Stimulated activated CD4-positive, alpha-beta T cell treated with anti-CD3 and anti-CD28 coated beads, Interleukin-15, amount 100 ng/mL, for 1 hour (primary cell): ENCODE measurements at places on chromosomes 7 and 10.

DNA sequence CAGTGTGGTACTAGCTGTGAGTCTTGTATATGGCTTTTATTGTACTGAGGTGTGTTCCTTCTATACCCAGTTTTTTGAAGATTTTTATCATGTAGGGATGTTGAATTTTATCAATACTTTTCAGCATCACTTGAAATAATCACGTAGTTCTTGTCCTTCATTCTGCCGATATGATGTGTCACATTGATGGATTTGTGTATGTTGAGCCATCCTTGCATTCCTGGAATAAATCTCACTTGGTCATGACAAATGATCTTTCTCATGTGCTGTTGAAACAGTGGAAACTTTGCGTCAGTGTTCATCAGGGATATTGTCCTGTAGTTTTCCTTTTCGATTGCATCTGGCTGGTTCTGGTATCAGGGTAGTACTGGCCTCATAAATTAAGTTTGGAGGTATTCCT is 7.1 kb upstream of the PRKAR1B start:
- DNase-seq, result no peak

DNA sequence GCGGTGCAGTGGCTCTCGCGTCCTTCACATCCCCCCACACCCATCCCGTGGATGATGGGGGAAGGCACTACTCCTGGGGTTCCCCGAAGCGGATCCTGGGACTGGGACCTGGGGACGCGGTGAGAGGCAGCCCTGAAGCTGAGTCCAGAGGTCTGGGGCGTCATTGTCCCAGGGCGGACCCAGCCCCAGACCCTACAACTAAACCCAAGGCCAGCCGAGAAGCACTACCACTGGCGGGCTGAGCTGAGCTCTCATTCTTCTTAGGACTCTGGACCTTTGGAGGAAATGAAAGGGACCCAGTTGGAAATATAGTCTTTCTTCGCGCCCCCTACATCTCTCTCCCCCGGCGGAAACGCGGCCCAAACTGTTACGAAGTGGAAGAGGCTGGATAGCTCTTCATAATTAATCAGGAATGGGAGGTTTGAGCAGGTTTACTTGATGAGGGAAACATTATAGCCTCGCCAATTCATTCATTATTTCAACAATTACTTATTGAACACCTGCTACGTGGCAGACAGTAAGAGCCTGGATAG is 389 bp upstream of the FBXL15 start:
- no peak for DNase-seq

- no peak for DNase-seq
Observed at GRCh38 chr7:23471106-23471859, 992 bp upstream of the IGF2BP3 start.

DNA sequence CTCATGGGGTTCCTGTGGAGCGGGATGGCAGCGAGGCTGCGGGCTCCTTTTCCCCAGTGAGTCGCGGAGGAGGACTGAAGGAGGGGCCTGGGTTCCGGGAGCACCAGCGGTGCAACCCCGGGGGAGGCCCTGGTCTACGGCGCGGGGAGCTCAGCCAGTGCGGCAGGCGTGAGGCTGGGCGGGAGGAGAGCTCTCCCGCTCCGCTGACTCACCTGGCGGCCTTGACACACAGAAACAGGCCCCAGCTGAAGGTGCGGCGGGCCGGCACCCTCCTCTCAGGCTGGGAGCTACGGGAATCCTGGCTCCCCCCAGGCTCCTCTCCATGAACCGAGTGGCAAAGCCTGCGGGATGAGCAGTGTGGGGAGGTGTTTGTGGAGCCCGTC is 6.8 kb upstream of the NOM1 start:
- DNase-seq, result no peak

GRCh38 chr7:106166651-106167342 is 54.7 kb upstream of the SYPL1 start:
- no peak for DNase-seq

GRCh38 chr7:17903337-17903736 is 37.0 kb downstream of the SNX13 start:
- DNase-seq, result no peak

DNA sequence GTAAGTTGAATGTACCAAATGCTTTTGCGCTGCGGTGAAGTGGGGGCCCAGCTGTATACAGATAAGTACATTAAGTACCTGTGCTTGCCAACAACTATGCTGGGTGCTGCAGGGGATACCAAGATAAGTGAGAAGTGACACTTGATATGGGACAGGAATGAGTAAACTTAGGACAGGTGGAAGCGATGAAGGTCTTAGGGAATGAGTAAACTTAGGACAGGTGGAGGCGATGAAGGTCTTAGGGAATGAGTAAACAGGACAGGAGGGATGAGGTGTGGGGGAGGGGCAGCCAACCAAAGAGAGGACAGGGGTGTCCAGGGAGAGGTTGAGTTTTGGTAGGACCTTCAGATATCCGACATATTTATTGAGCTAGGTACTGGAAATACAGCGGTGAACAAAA is 1.4 kb downstream of the MDH2 start:
- DNase-seq, result no peak

DNA sequence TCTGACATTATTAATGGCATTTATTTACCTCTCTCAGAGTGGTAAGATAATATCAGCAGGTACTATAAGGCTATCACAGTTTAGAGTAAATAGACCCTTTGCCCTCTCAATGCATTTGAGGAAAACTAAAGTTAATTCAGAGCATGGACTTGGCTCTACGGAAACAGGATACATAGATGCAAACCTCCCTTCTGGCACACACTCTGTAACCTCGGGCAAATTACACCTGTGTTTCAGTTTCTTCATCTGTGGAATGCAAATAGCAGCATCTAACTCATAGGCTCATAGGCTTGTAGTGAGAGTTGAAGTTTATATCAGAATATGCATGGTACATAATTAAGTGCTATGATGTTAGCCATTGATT is 5.6 kb downstream of the RAPGEF5 start:
- no peak for DNase-seq

DNA sequence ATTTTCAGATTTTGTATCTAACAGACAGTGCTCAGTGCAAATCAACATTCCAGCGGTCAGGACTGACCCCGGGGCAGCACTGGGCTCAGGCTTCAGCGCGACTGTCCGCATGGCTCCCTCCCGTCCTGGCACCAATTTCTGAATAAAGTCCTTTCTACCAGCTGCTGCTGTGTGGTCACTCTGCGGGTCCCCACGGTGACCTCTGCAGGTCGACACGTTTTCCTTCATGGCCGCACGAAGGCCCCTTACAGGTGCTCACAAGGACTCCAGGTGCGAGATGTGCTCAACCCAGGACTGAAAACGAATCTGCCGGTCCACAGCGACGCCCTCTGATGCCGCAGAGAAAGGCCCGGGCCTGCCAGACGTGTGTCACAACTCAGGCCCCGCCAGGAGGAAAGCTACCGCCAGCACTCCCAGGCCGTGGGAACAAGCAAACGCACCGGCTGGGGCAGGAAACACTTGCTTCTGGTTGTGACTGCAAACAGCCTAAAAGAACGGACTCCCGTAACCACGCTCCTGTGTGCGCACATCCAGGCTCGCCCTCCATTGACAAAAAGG is 3.7 kb upstream of the UTF1 start:
- no peak for DNase-seq

- DNase-seq, result no peak
Observed at GRCh38 chr7:15334536-15335263, 227.1 kb downstream of the AGMO start.

- DNase-seq, result no peak
Observed at GRCh38 chr10:58641708-58642107, 129.0 kb downstream of the BICC1 start.

DNA sequence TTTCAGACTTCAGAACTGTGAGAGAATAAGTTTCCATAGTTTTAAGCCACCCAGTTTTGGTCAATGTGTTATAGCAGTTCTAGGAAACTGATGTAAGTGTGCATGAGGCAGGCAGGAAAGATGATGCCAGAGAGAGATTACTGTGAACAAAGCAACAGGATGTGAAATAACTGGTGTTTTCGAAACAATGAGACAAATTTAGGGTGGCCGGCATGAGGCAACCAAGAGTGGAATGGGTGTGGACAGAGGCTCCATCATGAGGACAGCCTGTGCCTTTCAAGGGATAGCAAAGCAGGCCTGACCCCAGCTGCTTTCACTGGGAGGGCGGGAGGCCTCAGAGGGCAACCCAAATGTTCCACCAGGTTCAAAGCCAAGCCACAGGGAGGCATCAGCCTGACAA is 67.3 kb upstream of the UCN3 start:
- no peak for DNase-seq

GRCh38 chr10:31908157-31908556 is 20.5 kb downstream of the ARHGAP12 start:
- DNase-seq, result no peak

GRCh38 chr10:44470784-44471183 is 85.9 kb upstream of the CXCL12 start:
- no peak for DNase-seq

GRCh38 chr10:62121187-62121530 is 147.5 kb downstream of the RTKN2 start:
- no peak for DNase-seq

- DNase-seq, result no peak
Observed at GRCh38 chr10:3248526-3249306, 76.1 kb upstream of the PITRM1 start.

DNA sequence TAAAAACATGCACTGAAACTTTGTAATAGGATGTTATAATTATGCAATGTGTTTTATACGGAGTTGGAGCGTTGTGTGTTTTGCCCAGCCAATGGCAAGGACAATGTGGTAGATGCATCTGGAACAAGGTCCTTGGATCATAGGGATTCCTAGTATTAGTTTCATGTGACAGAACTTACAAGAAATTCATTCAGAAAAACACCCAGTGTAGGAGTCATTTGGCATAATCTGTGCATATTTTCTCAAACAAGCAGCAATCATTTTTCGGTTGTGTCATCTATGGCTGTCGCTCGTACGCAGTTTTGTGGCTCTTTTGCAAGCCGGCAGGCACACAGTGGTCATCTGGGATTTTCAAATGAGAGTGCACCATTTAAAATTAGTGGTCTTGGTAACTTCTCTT is 19.8 kb downstream of the CREB5 start:
- DNase-seq, result no peak

- no peak for DNase-seq
Observed at GRCh38 chr10:104299031-104299904, 30.3 kb downstream of the GSTO2 start.
